Fibroblast of skin of scalp (primary cell): ENCODE measurements at places on chromosomes 7 and 10.

- DNase-seq = peak; percentile 15
Observed at GRCh38 chr7:5064391-5065106, 18.9 kb downstream of the RBAK start.

DNA sequence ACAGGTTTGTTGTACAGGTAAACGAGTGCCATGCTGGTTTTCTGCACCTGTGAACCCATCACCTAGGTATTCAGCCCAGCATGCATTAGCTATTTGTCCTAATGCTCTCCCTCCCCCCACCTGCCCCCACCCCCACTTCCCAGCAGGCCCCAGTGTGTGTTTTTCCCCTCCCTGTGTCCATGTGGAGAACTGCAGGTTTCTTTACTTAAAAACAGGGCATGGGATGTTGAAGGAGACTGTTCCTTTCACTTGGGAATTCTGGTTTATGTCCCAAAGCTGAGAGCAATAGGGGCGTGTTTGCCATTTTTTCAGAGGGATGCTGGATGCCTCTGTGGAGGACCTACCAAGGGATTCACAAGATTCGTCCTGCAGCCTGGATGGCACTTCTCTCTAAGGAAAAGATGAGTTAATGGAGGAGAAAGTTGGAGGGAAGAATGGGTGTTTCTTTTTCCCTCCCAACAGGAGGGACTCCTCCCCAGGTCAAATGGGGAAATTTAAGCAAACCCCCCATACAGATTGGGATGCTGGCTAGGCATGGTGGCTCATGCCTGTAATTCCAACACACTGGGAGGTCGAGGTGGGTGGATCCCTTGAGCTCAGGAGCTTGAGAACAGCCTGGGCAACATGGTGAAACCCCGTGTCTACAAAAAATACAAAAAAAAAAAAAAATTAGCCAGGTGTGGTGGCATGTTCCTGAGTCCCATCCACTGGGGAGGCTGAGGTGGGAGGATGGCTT, 136.0 kb downstream of the GALNT17 start:
- DNase-seq = peak; percentile 66

GRCh38 chr7:15503603-15504290, 58.1 kb downstream of the AGMO start:
- DNase-seq = peak; percentile 53

DNA sequence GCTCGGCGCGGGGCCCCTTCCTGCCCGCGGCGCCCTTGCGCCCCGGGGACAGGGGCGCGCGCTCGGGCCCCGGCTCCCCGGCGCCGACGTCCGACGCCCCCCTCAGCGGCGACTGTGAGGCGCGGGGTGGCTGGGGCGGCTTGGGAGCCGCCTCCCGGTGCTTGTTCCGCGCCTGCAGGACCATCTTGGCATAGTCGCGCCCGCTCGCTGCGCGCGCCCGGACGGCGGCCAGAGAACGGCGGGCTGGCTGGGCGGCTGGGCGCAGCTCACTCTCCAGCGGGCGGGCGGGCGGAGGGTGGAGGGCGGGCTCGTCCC, at the start of gene DPY19L1:
Gene DPY19L1, minus strand, starts transcription at position 275 of the 315 bp plus-strand sequence. Its CDS starts 91 bp downstream, at position 184.
- DNase-seq = no peak

GRCh38 chr7:64882341-64883112, 20.5 kb upstream of the ZNF273 start:
- DNase-seq = peak; percentile 22

DNA sequence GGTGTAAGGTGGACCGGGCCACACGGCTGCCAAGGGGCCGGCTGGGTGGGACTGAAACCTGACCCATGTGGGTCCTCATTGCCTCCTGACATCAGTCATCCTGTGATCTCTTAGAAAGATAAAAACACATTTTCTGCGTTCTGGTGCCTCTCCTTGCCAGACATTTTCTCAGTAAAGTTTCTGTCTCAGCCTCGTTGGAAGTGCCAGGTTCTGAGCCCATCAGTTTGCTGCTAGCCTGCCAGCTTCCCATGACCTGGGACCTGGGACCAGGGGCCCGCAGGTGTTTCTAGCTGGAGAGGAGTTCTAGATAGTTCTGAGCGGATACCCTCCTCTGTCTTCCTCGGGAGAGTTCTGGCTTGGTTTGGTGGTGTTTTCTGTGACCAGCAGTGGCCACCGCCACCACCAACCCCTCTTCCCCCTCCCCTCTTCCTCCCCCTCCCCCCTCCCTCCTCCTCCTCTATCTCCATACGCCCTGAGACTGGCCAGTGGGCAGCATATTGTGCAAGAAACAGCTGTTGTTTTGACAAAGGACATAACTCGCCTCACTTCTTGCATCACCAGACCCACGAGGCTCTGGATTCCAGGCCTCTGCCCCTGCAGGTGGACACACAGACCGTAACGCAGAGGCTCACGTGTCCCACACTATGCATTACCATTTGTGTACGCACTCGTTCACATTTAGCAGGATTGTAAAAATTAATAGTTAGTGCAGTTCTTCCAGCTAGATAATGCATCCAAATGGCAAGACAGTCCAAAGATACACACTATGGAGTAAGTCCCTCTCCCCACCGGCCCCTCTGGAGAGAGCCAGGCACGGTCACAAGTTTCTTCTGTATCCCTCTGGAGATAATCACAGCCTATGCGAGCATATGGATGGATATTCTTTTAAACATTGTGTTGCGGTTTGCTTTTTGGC, 94.6 kb downstream of the CUX1 start:
- no peak for DNase-seq

- peak; percentile 61 for DNase-seq
Observed at GRCh38 chr7:130831817-130832481, 97.9 kb upstream of the KLF14 start.

- peak; percentile 54 for DNase-seq
Observed at GRCh38 chr10:30055226-30055662, 4.1 kb downstream of the JCAD start.

GRCh38 chr7:157621131-157621681, 284.4 kb downstream of the DNAJB6 start:
- DNase-seq = no peak

GRCh38 chr10:80075781-80076180, 2.7 kb upstream of the TMEM254 start:
- peak; percentile 13 for DNase-seq

DNA sequence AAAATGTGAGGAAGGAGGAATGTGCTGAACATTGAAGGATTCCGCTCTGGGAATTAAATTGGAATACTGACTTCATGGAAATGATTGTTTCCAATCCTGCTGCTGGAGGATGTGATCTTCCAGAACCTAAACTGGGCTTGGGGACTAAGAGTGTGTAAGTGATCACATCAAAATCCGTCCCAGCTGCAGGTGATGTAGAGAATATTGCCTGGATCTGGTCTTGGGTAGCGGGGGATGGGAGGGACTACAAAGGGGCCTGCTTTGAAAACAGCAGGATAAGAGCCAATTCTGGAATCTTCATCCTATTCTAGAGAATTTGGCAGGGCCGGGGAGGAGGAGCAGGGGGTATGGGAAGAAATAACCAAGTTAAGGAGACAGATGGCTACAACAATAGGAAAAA, 552.2 kb upstream of the FZD8 start:
- DNase-seq = no peak

DNA sequence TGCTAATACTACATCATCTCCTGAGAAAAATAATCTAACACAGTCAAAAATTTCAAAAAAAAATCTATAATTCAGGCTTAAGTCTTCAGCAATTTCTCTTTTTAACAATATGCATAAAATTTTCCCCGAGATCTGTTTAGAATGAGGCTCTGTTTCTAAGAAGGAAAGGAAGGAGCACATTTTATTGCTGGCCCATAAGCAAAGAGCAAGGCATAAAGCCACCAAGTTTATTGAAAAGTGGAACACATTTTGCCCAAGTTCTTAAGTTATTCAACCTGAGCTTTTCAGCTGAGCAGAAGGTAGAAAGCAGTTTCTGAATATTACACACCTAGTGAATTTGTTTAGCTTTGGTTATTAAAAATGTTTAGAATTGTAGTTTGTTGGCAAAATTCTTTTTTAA, 73.9 kb downstream of the AGMO start:
- DNase-seq = no peak

GRCh38 chr10:31071232-31072005, 39.8 kb upstream of the ZNF438 start:
- peak; percentile 74 for DNase-seq

- DNase-seq = peak; percentile 4
Observed at GRCh38 chr10:98186681-98187080, 52.2 kb downstream of the R3HCC1L start.

GRCh38 chr7:31251441-31251840, 89.1 kb downstream of the NEUROD6 start:
- no peak for DNase-seq

- peak; percentile 84 for DNase-seq
Observed at GRCh38 chr10:113103131-113103840, 153.2 kb downstream of the TCF7L2 start.

DNA sequence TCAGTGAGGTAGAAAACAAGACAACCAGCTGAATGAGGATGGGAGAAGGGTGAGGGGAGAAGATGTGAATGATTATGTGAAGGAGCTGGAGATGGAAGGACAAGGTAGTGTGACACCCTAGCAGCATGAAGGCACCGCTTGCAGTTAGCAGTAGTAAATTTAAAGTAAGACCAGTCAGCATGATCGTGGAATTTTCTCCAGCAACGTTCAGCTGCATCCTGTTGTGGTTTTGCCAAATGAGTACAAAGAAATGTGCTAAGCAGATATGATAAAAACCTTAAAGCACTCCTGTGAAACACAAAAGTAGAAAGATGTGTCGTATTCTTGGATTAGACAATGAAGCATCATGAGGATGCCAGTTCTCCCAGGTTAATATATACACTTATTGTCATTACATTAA, 34.1 kb upstream of the IFRD1 start:
- DNase-seq = no peak

DNA sequence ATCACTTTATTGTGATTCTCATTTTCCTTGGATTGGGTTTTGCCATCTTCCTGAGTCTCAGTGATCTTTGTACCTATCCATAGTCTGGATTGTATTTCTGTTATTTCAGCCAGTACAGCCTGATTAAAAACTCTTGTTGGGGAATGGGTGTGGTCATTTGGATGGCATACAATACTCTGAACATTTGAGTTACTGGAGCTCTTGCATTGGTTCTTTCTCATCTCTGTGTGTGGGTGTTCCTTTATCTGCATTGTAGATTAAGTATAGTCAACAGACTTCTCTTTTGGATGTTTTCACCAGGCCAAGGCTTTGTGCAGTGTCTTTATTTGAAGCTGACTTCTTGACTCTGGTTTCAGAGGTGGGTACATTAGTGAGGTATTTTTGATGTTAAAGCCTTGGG, 42.2 kb downstream of the RUNDC3B start:
- no peak for DNase-seq

- no peak for DNase-seq
Observed at GRCh38 chr7:12712236-12712635, 24.8 kb downstream of the ARL4A start.

DNA sequence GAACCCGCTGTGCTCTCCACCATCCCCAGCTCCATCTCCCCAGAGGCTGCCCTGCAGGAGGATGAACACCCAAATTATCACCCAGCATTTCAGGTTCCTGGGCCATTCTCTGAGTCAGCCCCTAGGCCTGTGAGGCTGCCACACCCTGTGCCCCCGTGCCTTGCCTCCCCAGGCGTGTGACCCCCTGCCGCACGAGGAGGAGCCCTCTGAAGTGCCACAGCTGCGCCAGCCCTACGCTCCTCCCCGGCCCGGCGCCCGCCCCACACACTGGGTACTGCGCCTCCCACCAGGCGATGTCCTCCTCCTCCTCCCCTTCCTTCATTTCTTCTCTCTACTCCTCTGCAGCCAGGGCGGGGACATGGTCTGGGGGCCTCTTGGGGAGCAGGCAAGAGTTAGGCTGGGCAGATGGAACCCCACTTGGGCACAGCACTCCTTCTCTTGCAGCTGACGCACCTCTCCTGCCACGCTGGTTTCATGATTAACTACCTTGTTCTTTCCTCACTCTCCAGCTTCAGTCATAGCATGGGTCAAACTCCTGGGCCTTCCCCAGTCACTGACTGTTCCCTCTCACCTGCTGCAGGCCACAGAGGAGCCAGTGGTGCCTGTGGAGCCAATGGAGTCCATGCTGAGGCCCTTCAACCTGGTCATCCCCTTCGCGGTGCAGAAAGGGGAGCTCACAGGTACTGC, 12.7 kb upstream of the ATP6V1F start:
- no peak for DNase-seq

GRCh38 chr10:45450866-45451265, 76.8 kb downstream of the ALOX5 start:
- DNase-seq = no peak

GRCh38 chr7:25900245-25900644, 251.8 kb upstream of the NFE2L3 start:
- no peak for DNase-seq

GRCh38 chr7:21754963-21755362, 190.7 kb downstream of the CDCA7L start:
- DNase-seq = no peak

DNA sequence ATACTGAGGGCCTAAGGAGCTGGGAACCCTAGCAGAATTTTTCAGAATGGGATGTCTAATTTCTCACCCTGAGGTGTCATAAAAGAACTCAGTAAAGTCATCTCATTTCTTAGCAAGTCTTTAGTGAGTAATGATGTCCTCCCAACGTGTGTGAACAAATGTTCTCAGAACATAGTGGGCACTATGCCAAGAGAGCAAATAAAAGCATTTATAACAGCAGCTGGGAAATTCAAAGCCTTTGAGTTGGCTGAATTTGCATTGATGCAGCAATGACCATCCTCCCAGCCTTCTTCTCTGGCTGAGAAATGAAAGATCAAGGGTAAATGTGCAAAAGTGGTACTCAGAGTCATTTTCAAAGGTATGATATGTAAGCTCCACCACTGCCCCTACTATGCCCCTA, 109.4 kb downstream of the FAM107B start:
- no peak for DNase-seq

- no peak for DNase-seq
Observed at GRCh38 chr10:49379596-49380410, 16.1 kb downstream of the DRGX start.

DNA sequence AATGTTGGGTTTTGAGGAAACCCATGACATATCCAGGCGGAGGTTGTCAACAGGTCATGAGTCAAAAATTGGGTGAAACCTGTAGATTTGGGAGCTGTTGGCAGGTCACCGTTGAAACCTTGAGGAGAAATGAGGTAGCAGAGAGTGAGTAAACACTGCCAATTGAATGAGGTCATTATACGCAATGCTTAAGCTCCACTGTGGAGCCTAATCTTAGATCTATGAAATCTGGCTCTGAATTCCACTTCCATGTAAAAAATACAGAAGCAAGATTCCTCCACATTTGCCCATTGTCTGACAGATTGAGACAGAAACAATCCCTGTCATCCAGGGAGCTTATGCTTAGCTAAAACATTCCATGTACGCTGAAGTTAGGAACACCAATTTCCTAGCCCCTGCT, 76.0 kb upstream of the IL6 start:
- DNase-seq = no peak
